Stimulated activated CD4-positive, alpha-beta T cell treated with anti-CD3 and anti-CD28 coated beads, Interleukin-2, amount 100 ng/mL, for 4 hours (primary cell): ENCODE measurements at places on chromosomes 12 and 14.

DNA sequence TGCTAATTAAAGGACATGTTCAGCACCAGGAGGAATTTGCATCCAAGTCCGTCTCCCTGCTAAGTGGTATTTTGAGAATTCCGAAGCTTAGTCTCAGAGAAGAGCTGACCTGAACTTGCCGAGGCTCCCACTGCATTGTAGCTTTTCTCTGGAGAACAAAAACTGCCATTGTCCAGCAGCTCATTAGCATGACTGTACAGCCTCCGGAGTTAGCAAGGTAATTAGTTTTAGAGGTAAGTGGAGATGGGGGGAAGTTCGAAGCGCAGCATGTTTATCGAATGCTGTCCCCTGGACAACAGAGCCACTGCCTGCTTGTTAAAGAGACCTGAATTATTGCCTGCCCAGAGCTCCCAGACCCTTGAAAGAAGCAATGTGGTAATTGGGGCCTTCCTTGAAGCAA, 160.3 kb upstream of the PELI2 start:
- DNase-seq: no peak

- DNase-seq: no peak
These were observed 8.1 kb downstream of the OR10G2 start for GRCh38 chr14:21626491-21627230.

GRCh38 chr12:49227713-49228112, 37.2 kb upstream of the TUBA1C start:
- DNase-seq: no peak

DNA sequence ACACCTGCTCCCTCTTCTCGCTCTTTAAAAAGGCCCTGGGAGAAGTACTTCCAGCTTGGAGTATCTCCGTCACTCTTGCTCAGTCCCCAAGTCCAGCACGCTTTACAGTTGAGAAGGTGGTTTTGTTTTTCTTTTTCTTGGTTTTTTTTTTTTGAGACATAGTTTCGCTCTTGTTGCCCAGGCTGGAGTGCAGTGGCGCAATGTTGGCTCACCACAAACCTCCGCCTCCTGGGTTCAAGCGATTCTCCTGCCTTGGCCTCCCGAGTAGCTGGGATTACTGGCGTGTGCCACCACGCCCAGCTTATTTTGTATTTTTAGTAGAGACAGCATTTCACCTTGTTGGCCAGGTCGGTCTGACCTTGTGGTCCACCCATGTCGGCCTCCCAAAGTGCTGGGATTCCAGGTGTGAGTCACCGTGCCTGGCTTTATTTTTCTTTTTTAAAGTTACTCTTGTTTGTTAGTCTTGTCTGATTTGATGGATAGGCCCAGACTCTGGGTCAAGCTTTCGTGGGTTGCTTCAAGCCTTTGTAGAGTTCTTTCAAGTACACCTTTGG, 1.9 kb downstream of the TDRD9 start:
- DNase-seq: no peak

- DNase-seq: no peak
These were observed 13.1 kb upstream of the CARMIL3 start for GRCh38 chr14:24038686-24039085.

DNA sequence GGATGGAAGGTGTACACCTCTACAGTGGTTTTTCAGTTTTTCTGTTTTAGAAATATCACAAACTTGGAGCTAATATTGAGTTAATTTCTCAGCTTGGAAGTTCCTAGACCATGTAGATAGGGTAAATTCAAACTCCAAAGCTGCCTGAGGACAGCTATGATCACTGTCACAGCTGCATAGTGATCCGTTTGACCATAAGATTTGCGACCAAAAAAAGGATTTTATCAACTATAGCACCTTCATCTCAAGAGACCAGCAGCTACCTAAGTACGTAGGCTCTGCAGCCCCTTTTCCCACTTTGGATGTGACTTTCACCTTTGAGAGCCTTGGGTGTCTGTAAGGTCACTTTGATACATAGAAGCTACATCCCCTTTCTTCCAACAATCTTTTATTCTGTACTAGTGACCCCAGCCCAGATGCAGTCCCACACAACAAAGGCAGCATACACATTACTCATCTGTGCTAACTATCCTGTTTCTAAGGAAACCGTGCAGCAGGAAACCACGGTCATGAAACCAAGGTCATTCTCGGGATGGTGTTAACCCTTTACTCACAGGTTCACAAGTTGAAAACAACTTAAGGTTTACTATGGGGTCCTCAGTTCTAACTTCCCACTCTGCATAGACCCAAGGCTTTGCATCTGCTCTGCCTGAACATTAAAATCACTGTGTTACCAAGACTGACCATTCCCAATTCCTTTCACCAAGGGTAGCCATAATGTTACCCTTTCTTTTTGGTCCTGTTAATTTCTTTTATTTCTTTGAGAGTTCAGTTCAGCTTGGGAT, 75.4 kb downstream of the IFT81 start:
- no peak for DNase-seq

GRCh38 chr14:50839691-50840090, 8.7 kb upstream of the NIN start:
- DNase-seq: no peak

DNA sequence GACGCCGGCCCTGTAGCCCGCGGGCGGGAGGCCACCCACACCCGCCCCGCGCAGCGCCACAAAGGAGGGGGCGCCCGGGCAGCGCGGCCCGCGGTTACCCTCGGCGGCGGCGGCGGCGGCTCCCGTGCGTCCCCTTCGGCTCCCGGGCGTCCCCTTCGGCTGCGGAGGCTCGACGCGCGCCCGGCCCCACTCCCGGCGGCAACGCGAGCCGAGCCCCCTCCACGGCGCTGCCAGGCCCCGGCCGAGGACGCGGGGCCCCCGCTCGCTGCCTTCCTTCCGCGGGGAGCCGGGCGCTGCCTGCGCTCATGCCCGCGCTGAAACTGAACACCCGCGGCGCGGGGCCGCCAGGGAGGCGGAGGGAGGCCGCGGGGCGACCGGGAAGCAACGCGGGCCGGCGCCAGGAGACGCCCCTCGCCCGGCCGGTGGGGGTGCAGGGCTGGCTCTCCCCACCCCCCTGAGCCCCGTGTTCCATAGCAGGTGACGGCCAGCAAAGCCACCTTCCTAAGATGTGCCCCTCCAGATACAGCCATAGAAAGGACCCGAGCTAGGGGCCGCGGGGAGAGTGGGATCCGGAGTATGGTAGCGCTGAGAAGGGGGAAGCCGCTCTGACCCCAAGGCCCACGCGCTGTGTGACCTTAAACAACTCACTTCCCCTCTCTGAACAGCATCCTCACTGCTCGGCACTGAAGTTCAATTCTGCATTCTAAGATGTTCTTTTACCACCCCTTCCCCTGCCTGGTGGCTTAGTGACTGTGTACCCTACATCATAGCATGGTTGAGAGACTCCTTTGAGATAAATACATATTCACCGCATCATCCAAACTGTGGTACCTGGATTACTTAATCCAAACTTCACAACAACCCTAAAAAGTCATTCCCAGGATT, 42.8 kb downstream of the KDM2B start:
- DNase-seq: no peak

DNA sequence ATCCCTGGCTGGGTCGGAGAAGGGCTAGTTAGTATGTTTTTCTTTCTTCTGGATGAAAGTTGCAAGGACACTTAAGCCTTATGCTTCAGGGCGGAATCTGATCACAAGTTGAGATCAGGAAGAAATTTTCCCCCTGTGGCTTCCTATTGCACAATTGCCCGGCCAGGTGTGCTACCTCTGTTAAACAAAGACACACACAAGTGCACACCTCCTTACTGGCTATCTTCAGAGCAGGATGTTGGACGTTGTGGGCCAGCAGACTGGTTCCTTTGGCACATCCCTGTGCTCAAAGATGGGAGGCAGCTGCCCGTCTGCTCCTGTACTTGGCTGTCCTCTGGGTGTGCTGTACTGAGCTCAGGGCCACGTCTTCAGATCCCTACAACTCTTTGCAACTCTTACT, 19.1 kb downstream of the ETV6 start:
- DNase-seq: no peak

DNA sequence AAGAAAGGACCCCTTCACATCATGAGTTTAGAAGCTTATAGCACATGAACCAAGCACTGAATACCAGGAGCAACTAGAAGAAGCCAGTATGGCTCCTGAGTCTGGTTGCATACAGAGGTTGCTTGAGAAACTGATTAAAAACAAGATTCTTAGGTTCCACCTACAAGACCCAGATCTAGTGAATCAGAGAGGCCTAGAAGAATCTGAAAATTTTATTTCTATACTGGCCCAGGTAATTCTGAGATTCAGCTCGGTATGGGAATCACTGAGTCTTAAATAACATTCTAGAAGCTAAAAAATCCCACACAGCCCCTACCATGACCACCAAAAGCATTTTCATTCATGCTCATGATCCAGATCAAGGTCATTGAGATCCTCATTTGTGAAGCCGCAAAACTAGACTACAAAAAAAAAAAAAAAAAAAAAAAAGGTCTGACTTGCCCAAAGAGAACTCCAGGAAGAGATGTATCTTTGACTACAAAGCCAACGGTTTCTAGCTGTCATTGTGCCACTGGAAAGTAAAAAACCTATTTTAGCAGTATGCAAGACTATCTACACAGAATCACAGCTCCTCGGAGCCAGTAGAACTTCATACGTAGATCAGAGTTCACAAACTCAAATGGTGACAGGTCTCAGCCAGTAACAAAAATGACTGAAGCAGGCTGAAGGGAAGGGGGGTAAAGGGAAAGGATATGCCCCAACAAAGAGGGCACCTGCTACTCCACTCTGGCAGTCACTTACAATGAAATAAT, 168.4 kb upstream of the EGLN3 start:
- DNase-seq: no peak

DNA sequence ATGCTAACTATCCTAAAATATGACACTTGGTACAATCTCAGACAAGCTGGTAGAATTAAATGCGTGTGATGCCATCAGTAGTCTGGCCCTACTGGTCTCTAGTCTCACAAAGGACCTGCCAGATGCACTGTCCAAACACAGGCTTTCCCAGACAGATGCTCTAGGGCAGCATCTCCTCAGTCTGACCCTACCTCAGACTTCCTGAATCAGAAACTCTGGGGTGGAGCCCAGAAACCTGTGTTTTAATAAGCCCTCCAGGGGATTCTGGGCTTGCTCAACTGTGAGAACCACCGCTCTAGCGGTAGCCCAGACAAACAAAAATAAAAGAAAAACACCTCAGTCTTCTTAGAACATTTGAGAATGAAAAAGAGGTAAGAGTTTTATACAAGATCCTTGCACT, 48.0 kb downstream of the BDKRB1 start:
- no peak for DNase-seq
